ENCODE measurements at places on chromosomes 2 and 18.

DNA sequence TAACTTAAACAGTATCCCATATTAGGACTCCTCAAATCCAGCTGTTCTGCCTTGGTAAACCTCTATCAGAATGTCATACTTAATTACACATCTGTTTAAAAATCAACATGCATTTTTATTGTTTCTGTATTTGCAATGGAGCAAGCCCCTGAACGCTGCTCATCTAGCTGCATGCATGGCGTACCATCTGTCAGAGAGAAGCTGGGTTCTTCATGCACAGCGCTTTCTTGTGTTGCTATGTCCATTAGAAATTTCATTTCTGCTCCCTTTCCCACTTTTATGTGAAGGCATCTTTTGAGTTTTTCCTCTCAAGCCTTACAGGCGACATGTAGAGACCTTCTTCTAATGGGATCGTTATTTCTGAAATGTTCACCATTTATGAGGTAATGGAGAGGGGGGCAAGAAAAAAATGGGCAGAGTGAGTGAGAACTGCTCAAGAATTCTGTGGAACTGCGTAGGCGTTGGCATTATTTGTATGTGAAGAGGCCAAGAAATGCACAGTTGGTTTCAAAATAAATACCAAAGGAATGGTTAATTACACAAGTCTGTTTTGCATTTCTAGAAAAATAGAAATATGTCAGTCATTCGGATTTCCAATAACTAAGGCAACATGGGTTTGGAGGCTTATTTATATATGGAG lies 31.6 kb downstream of the INSIG2 start:
- DNase-seq = no peak

DNA sequence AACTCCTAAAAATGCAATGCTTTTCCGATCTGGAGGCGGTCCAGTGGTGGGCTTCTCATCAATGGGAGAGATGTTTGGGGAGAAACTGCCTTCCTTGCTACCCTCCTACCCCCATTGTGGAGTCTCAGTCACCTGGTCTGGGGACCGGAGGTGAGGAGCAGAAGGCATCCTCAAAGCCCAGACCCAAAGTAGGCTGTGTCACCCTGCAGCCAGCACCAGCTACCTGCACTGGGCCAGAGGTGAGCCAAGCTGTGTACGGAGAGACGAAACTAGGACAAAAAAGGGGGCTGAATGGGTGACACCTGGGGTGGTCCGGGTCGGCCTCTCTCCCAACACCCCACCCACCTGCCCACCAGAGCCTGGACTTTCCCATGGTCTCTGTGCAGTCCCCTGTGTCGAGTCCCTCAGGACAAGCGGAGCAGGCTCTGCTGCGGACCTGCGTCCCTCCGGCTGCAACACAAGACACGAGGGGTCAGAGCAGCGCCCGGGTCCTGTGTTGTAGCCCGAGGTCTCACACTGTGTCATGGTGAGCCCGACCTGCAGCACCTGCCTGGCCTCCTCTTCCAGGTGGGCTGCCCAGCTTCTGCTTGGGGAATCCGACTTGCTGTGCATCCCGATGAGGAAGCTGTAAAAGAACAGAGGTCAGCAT lies 68.0 kb upstream of the RMP24 start:
- DNase-seq = no peak

DNA sequence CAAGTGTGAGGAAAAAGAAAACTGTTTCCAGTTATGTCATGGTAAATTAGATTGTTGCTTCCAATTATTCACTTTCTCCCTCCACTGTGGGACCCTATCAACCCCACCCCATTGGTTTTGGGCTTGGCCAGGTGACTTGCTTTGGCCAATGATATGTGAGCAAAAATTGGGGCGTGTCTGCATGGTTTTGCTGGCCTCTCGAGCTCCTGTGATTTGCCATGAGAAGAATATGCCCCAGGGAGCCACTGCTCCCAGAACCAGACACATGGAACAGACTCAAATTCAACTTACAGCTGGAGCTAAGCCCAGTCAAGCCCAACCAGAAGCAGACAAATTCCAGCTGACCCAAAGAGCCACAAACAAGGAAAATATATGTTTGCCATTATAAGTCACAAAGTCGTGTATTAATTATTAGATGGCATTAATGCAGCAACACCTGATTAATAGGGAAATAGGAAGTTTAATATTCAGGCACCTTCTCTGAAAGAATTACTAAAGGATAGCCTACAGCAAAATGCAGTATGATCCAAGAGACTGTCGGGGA lies 248.9 kb downstream of the ANAPC1 start:
- DNase-seq = no peak

GRCh38 chr2:70938586-70938950 lies 2.9 kb downstream of the ATP6V1B1 start:
- no peak for DNase-seq

DNA sequence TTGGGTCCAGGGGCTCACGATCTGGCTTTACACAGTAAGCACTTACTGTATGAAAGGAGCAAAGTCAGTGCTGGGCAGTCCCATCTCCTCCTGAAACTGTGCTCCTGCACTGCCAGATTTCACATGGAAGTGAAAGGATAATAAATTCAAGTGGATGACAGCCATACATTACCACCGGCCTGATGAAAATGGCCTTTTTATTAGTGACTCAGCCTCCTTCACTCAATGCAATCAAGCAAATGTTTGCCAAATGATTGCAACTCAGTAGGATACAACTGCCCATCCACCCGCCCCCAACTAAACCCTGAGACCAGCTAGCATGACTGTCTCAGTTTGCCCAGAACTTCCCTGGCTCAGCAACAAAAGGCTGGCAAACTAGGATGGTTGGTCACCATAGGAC lies 77.1 kb downstream of the MYO5B start:
- no peak for DNase-seq

DNA sequence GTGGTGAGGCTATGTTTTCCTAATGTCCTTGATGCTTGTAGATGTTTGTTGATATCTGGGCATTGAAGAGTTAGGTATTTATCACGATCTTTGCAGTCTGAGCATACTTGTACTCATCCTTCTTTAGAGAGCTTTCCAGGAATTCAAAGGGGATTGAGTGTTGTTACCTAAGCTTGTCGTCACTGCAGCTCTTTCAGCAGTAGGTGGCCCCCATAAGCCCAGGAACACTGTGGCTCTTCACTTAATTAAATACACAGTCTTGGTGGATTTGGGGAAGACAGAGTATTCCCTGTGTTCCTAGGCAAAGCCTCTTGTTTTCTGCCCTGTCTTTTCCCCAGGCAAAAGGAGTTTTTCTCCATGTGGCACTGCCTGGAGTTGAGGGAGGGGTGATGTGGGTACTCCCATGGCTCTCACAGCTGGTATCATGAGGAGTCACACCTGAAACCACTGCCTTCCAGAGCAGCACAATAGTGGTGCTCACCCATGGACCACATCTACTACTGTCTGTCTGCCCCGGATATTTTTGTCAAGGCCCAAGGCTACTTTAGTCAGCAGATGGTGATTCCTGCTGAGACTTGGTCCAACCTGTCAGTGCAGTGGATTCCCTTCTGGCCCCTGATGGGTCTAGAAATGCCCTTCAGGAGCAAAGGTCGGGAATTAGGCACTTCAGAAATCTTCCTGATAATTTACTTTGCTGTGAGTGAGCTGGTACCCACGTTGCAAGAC lies 95.7 kb downstream of the GALNT13 start:
- no peak for DNase-seq

DNA sequence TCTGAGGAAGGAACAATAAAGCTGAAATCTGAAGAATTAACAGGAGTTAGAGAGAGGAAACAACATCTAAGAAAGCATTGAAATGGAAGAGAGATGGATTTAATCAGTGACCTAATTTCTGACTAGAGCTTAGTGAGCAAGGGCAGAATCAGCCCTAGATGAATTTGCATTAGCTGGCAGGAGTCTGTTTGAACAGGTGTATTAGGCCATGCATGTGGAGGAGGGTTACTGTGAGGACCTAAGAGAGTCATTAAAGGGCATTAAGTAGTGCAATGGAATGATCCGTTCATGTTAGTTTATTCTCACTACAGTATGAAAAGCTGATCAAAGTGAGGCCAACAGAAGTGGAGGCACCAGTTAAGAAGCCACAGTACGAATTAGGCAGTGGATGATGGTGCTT lies 285.3 kb downstream of the GRB14 start:
- DNase-seq = no peak

- DNase-seq = no peak
Measured at GRCh38 chr2:8246137-8246536, 435.7 kb upstream of the ID2 start.

GRCh38 chr2:237744613-237745249 lies 53.8 kb upstream of the RBM44 start:
- peak; percentile 79 for DNase-seq

DNA sequence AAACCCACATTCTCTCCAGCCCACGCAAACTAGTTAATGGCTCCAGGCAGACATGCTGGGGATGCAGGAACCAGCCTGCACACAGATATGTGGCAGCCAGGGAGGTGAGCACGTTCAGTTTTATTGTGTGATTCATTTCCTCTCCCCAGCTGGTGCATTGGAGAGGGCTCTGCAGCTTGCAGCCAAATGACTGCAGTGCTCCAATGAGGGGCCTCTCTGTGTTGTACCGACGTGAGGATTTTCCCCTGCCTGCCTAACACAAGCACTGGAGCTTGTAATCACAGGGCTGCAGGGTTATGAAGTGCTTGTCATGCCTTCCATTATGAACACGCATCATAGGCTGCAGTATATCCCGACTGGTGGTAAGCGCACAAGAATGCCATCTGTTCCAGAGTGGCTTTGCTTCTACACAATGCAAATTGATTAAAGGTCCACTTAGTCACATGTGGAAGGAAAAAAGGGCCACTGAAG lies 92.3 kb upstream of the THUMPD2 start:
- no peak for DNase-seq

DNA sequence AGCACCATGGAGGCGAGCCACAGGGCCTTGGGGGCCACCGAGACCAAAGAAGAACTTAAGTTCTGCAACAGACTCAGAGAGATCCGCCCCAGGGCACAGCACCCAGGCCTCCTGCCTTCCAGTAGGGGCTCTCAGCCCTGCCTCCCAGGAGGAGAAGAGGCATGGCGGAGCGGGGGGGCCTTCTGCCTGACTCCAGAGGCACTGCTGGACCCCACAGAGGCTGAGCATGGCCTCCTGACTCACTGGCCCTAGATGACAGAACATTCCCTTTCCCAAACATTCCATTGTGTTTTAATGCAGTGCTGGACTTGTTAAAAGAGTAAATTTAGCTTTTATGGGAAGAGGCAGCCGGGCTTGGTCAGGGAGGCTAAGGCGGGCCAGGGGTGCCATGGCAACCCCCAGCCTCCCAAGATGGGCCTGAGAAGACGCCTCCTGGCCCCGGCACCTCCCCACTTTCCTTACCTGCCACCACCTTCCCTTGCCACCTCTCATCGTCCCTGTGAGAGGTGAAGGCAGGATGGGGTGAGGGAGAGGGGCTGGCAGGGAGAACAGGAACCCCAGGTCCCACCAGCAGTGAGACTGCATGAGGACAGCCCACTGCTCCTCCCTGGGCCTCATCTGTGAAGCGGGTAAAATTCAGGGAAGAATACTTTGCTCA lies 65.4 kb downstream of the SMAD7 start:
- no peak for DNase-seq

DNA sequence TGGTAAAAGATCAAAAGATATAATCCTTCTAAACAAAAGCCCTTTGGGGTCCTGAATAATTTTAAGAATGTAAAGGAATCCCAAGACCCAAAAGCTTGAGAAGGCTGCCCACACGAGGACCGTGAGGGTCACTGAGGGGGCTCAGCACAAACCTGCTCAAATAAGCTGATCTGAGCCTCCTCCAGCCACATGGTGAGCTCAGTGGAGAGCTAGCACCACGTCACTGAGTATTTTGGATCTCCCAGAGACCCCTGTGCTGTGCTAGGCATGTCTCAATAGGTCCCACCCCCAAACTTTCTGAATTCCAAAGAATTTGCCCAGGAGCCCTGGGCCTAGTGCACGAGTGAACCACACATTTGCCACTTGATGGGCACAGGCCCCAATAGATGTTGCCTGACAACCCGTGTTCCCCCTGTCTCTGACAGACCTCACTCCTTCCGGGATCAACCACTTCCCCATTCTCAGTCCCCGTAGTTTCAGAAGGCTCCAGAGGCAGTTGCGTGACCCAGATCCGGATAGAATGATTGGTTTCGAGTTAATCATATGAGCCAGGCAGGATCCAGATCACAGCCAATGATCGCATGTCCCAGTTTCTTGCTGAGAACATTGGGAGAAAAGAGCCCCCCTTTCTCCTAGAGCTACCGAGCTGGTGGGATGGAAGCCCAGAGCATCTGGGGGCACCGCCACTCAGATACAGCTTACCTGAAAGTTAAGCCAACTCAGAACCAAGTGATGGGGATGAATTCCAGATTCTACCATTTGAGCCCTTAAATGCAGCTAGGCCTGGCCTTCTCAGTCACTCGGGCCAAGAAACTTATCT lies 203.8 kb downstream of the TNS1 start:
- no peak for DNase-seq

DNA sequence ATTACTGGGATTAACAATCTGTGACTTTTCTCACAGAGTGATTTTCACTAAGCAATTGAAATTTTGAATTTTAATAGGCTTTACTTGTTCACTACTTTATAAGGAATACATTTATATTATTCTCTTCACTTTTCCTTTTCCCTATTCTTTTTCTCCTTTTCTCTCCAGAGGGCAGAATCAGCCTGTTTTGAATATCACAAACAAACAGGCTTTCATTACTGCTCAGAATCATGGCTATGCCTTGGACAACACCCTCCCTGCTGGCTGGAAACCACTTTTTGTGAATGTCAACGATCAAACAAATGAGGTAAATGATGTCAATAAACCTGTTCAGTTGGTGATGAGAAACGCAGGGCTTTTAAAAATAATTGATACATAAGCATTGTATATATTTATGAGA lies 35.3 kb downstream of the CPS1 start:
- DNase-seq = no peak

- no peak for DNase-seq
Measured at GRCh38 chr2:27843992-27844391, 46.2 kb downstream of the RBKS start.

DNA sequence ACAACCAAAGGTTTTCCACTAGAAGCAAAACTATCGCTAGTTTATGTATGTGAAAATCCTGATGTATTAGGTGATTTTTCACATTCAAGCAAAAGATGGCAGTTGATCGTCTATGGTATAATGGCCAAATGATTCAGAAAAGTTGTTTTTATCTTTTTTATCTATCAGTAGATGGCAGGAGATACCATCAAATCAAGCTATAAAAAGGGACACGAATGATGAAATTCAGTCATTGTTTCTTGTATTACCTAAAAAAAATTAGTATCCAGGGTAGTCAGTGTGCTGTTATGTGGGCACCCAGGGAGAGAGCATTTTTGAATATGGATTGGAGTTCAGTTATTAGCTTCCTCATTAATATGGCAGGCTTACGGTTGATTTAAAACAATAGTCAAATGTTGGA lies 22.9 kb upstream of the CAVIN2 start:
- DNase-seq = no peak

GRCh38 chr2:152176113-152176714 lies 651 bp upstream of the STAM2 start:
- no peak for DNase-seq

DNA sequence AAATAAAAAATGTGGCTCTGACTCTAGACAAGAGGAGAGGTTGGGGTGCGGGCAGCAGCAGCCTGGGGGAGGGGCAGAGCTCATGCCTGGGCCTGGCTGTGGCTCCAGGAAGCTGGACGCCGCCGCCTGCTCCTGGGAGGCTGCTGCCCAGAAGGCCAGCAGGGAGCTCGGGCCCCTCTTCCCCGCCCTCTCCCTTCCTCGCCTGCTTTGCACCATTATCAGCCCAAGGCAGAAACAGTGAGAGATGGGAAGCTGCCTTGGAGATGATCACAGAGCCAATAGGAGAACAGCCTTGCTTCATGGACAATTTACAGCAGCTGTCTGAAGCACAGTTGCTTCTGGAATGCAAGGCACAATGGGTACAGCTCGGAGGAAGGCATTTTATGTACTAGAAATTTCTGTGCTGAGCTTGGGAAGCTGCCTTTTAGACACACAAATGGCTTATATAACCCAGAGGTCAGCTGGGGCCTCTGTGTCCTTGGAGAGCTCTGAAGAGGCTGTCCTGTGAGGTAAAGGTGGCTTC lies 55.3 kb upstream of the AFF3 start:
- no peak for DNase-seq
